ENCODE measurements at places on chromosomes 12 and 14.

DNA sequence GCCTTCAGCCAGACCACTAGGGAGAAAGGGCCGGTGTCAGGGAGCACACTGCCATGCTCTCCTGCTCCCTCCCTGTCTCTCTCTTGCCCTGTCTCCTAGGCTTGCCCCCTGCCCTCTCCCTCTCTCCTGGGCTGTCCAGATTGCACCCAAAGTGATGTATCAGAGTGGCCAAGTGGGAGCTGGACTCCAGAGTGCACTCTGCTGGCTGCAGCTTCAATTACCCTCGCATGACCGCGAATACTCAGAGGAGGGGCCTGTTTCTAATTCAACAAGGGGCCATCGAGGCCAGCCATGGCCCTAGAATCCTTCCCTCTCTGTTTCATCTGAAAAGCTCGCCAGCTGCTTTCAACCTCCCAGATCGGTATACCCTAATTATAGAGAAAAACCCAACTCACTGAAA lies 206.4 kb upstream of the FKBP4 start:
- no peak for DNase-seq

GRCh38 chr12:67147447-67147846 lies 121.7 kb upstream of the CAND1 start:
- no peak for DNase-seq

DNA sequence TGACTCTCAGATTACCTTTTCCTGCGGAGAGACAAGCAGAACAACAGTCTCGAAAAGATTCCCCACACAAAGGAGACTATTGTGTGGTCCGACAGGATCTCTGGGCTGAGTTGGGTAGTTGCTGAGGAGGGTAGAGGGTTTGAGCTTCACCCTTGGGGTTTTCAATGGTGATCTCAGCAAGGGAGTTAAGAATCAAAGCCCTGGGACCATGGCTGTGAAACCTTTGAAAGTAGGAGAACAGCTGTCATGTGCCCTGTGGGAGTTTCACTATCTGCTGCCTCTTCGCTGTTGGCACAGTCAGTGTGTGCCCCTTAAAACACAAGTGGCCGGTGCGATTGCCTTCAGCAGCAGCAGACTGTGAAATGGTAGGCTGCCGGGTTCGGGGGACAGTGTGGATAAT lies 14.2 kb upstream of the PLEK2 start:
- DNase-seq, result no peak

DNA sequence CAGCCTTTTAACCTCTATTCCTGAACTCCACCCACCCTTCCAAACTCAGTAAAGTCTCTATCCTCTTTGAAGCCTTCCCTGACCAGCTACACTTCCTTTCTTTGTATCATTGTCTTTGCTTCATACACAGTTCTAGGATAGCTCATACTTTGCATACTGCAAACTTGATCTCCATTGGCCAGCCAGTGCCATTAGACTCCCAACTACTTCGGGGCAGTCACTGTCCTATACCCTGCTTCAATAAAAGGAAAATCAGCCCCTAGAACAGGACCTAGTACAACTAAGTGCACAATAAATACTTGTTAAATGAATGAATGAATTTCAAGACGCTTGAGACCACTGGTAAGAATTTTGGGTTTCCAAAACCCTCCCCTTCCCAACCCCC lies 521 bp upstream of the PIP4K2C start:
- no peak for DNase-seq

DNA sequence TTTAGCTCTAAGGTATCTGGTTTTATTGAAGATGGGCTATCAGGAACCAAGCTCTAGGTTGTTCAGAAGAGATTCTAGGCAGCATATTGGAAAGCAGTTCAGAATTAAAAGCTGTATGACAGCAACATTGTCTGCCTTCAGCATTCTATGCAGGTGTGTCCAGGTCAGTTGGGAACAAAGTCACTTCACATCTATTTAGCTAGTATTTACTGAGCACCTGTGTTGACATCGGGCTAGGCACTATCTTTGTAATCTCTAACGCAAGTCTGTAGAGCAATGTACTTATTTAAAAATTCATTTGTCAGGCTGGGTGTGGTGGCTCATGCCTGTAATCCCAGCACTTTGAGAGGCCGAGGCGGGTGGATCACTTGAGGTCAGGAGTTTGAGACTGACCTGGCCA lies 6.8 kb upstream of the EID3 start:
- no peak for DNase-seq

DNA sequence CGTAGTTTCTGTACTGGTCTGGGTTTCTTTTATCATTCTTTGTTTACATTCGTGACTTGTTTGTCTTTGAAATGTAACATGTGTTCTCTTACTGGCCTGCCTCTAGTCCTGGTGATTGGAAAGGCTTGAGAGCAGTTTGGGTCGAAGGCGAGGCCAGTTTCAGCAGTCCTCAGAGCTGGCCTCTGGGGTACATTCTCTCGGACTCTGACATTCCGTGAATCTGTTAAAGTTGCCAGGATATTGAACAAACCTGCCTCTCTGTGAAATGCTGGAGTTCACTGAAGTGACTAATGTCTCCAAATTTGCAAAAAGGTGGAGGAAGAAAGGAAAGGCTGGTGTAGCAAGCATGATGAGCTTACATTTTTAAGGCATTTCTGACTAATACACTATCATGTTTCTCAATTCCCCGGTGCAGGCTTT lies 1.5 kb downstream of the PLEKHA5 start:
- DNase-seq, result no peak

DNA sequence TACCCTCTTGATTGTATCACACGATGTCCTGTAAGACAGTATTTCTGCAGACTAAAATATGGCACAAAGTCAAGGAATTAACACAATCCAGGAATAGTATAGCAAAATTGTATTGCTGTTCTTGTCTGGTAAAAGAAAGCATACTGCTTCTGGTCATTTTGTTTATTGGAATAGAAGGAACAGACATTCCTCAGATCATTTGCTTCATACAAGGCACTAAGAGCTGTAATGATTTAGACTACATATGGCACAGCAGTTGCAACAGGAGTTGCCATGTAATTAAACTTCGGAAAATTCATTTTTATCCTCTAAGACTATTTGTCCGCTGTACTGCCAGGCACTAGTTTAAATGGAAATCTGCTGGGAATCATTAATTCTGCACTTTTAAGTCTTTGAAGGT lies 7.6 kb upstream of the KERA start:
- no peak for DNase-seq

GRCh38 chr12:68237619-68238018 lies 12.0 kb upstream of the IL26 start:
- DNase-seq, result no peak

GRCh38 chr12:102910137-102910536 lies 6.9 kb downstream of the PAH start:
- no peak for DNase-seq

DNA sequence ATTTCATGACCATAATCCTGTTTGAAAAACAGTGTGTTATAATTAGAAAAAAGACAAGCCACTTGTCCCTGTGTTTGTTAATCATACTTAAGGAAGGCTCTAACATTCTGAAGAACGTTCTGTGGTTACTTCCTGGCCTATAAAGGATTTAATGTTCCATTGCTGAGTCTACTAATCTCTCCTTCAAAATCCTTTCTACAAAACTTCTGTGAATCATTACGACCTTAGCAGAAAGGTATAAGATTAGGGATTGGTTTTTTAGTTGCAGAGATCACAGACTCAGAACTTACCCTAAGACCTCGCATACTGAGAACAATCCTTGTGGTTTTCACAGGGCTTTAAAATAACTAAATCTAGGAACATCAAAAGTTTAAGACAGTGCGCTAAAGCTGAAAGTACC lies 48.3 kb downstream of the TMCC3 start:
- DNase-seq, result no peak

DNA sequence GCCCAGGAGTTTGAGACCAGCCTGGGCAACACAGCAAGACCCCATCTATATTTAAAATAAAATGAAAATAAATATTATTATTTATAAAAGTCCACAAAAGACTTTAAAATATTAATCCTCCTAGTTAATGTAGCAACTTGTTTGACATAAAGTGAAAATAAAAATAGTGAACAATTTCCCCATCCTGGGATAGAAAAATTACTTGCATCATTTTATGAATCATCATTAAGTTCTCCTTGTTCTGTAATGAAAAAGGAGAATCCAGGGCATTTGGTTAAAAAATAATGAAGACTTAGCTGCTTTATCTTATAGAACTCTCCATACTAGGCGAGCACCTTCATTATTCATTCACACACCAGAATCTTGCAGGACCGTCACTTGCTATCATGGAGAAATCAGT lies 66.1 kb downstream of the ELK3 start:
- DNase-seq, result no peak

- no peak for DNase-seq
These were observed 3.1 kb downstream of the ARHGEF25 start for GRCh38 chr12:57614178-57614947.

GRCh38 chr12:18556161-18556560 lies 181.7 kb downstream of the PLCZ1 start:
- DNase-seq, result no peak

GRCh38 chr12:92676710-92677109 lies 26.1 kb upstream of the PLEKHG7 start:
- no peak for DNase-seq

GRCh38 chr14:84252706-84253105 lies 1277.2 kb upstream of the FLRT2 start:
- DNase-seq, result no peak

DNA sequence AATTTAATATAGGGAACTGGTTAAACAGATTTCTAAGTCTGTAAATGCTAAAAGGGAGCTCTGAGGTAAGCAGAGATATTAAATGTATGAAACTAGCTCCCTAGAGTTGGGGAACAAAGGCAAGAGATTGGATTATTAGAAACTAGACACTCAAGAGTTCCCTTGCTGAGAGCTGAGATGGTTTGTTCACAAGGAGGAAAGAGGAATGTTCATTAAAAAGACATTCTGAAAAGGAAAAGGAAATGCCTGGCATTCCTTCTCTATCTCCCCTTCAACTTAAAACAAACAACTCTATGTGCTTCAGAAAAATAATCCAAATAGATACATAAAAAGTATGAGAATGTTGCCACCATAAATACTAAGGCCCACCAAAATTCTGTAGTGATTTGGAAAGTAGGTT lies 73.7 kb downstream of the GALNT4 start:
- no peak for DNase-seq

DNA sequence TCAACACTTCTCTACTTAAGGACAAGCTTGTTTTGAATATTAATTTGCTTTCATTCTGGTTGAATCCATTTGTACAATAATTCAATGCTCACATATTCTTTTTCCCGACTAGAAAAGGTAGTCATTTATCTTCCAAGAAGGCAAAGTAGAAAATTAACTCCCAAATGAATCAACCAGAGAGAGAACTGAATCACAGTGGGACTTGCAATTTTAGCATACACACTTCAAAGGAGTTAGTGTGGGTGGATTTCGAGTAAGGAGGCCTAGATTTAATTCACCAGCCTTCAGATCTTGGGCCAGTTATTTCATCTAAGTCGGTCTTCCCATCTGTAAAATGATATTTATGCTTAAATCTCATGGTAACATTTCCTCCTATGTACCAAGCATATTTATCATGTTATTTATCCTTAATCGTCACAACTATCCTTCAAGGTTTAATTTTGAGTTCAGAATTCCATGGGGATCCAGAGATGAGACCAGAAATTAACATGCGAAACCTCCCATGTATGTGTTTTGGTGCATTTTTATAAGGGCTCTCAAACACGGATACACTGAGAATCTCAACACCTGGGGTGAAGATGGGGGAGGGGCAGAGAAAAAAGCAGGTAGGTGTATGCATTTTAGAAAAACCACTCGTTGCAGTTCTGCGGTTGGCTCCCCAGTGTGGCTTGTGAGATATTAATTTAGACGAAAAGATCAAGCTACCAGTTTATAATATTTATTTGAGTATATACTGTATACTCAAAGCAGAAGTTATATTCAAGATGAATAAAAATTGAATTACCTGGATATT lies 38.9 kb upstream of the IL22 start:
- DNase-seq, result no peak

GRCh38 chr14:76844223-76844622 lies 18.0 kb downstream of the LRRC74A start:
- DNase-seq, result no peak

- no peak for DNase-seq
These were observed 149.9 kb downstream of the PTPN11 start for GRCh38 chr12:112568641-112569040.

DNA sequence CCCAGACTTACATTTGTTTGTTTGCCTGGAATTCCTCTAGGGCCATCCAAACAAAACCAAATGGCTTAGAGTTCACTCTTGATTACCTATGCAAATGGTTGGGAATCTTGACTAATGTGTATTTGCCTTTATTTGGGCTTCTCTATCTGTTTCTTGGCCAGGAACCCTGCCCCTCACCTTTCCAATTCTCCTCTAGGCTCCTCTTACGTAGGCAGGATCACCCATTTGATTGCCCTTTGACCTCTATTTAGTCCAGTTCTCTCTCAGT lies 123.0 kb upstream of the DYRK2 start:
- no peak for DNase-seq

DNA sequence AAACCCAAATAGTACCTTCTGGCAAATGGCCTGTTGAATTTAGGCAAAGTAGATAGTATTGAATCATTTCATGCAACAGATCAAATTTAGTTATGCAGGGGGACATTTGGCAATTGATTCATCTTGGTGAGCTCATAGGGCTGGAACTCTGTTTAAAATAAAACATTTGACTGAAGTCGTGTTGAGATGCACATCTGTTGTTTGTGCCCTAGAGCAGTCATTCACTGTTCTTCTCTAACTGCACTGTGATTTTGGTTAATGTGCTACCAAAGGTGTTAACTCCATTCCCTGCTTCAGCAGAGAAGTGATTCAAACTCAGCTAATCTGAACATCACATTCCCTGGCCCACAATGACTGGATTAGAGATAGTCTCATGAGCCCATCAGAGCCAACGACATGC lies 44.0 kb upstream of the CSRP2 start:
- no peak for DNase-seq

GRCh38 chr12:44465139-44465538 lies 411.0 kb downstream of the NELL2 start:
- no peak for DNase-seq

- no peak for DNase-seq
These were observed 9.8 kb upstream of the CDH24 start for GRCh38 chr14:23066855-23067744.

GRCh38 chr12:57066245-57066644 lies 12.3 kb downstream of the NEMP1 start:
- no peak for DNase-seq

- DNase-seq, result no peak
These were observed 21.1 kb upstream of the FLRT2 start for GRCh38 chr14:85508863-85509262.

Measured in hematopoietic multipotent progenitor cell treated with erythropoietin and hydrocortisone succinate and interleukin-3 and kit ligand, for 15 days (in vitro differentiated cells).